ENCODE measurements at places on chromosomes 6 and 20. TPM values are rescaled to one million over a fixed set of nuclear protein-coding genes. Genes with fewer than 3 reads are reported as not detected.

GRCh38 chr6:77217896-77218295 lies 245.4 kb downstream of the HTR1B start:
- DNase-seq = no peak
- no peak overlapping the region for H3K4me3 ChIP-seq
- no peaks in the 10 kb centered on the region for H3K27me3 ChIP-seq
- H3K4me1 ChIP-seq = no peaks in the 10 kb centered on the region

DNA sequence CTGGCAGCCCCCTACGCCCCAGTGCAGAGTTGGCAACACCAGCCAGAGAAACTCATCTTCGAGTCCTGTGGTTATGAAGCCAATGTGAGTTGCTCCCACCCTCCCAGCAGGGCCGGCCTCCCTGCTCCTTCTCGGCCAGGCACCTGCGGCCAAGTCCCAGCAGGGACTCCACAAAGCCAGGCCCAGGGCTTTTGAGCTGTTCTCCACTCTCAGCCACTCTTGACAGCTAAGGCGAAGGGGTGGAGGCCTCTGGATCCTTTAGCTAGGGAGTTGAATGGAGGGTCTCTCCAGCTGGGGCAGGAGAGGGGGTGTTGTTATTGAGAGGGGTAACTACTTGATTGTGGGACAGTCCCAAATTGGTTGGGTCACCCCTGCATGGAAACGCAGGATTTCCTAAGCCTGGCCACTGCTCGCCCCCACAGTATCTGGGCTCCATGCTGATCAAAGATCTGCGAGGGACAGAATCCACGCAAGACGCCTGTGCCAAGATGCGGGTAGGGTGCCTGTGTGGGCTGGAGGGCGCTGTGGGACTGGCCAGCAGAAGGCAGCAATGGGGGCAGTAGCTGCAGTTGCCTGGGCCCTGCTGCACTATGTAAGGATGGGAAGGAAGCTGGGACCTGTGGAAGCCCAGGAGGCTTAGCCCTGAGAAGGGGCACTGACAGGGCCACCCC lies 58.3 kb downstream of the TCP11 start:
- peaks cover 4% of the 10 kb centered on the region for H3K4me1 ChIP-seq
- H3K27ac ChIP-seq = no peak overlapping the region
- H3K4me3 ChIP-seq = no peak overlapping the region
- H3K36me3 ChIP-seq = peaks cover 98% of the 10 kb centered on the region
- H3K27me3 ChIP-seq = no peaks in the 10 kb centered on the region
- peak; percentile 50 for DNase-seq

GRCh38 chr6:35737413-35738211 lies 780 bp downstream of the ARMC12 start:
- no peak overlapping the region for H3K27ac ChIP-seq
- no peak overlapping the region for H3K4me3 ChIP-seq
- DNase-seq = no peak
- no peaks in the 10 kb centered on the region for H3K27me3 ChIP-seq
- peaks cover 20% of the 10 kb centered on the region for H3K4me1 ChIP-seq

DNA sequence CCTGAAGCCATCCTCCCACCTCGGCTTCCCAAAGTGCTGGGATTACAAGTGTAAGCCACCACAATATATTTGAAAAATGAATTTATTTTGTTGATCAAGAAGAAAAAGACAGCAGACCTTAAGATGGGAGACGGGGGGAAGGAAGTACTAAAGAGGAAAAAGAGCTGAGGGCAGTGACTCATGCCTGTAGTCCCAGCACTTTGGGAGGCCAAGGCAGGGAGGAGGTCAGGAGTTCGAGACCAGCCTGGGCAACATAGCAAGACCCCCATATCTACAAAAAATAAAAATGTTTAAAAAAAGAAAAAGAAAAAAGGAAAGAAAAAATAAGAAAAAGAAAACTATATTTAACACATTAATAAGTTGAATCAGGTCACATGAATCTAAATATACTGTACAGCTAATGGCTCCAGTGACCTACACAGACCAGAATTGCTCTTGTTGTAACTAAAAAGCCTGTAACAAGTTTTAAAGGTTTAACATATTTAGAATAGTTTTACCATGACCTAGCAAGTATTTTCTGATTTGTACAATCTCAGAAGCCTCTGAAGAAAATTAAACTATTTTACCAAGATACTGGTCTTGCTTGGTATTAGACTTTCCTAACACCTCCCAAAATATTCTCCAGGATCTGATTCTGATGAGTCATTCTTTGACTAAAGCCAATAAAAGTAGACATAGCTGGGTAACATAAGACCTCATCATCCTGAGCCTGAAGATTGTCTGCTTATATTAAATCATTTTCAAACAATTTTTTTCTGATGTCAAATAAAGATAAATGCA lies 4.3 kb upstream of the AKIRIN2 start:
- DNase-seq = no peak
- H3K36me3 ChIP-seq = no peaks in the 10 kb centered on the region
- peaks cover 5% of the 10 kb centered on the region for H3K4me1 ChIP-seq
- no peak overlapping the region for H3K27ac ChIP-seq
- no peaks in the 10 kb centered on the region for H3K27me3 ChIP-seq

DNA sequence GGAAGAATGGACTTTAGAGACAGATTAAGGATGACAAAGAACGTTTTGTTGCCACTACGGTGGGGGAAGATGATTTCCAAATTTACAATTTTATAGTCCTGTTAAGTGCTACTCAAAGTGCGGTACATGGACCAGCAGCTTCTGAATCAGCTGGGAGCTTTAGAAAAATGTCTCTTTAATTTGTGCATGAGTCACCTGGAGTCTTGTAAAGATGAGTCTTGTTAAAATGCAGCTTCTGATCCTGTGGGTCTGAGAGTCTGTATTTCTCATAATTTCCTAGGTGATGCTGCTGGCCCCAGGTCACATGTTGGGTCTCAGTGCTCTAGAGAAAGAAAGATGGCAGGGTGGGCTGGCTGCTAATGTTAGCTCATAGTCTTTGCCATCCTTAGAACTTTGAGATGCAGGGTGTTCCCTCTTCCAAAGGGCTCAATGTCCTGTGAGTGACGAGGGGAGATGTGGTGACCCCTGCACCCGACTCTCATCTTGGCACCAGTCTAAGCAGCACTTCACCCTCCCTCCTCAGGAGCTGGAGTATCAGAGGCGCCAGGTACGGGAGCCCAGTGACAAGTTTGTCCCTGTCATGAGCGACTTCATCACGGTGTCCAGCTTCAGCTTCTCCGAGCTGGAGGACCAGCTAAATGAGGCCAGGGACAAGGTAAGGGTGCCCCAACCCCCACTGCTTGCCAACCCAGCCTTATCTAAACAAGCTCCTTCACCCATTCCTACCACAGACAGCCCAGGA lies 34.5 kb downstream of the MOCS1 start:
- no peaks in the 10 kb centered on the region for H3K4me1 ChIP-seq
- DNase-seq = no peak
- H3K36me3 ChIP-seq = peaks cover 19% of the 10 kb centered on the region
- no peak overlapping the region for H3K4me3 ChIP-seq
- no peak overlapping the region for H3K27ac ChIP-seq

LY6G5B gene
- total RNA-seq = 12.6 TPM

DNA sequence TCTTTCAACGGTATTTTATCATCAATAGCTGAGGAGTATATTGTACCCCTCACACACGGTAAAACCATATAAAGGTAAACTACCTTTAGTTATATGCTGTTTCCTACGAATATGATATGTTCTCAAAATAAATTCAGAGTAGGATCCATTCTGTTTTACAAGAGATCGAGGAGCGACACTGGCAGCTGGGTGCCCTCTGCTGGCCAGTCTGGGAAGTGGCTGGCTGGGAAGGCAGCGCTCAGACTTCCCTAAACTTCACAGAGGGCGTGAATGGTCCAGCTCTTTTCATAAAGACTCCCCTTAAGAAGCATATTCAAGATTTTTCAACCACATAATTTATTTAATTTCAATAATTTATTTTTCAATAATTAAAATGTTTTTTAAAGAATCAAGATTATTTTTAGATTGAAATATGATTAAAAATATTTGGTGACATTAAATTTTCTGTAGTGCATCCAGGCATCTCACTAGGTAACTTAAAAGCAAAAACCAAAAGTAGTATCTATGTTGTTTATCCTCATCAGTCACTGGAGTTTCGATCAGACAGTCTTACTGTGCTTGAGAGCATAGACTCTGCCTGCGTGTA lies 187.5 kb upstream of the PDE10A start:
- H3K4me1 ChIP-seq = peaks cover 5% of the 10 kb centered on the region
- DNase-seq = peak; percentile 85
- no peak overlapping the region for H3K27ac ChIP-seq
- no peaks in the 10 kb centered on the region for H3K36me3 ChIP-seq
- no peak overlapping the region for H3K4me3 ChIP-seq
- H3K27me3 ChIP-seq = peaks cover 35% of the 10 kb centered on the region

- DNase-seq = no peak
- no peaks in the 10 kb centered on the region for H3K4me1 ChIP-seq
- H3K27me3 ChIP-seq = no peaks in the 10 kb centered on the region
- no peaks in the 10 kb centered on the region for H3K36me3 ChIP-seq
- H3K27ac ChIP-seq = no peak overlapping the region
These were observed 60.4 kb downstream of the TMEM200A start for GRCh38 chr6:130426066-130426721.

DNA sequence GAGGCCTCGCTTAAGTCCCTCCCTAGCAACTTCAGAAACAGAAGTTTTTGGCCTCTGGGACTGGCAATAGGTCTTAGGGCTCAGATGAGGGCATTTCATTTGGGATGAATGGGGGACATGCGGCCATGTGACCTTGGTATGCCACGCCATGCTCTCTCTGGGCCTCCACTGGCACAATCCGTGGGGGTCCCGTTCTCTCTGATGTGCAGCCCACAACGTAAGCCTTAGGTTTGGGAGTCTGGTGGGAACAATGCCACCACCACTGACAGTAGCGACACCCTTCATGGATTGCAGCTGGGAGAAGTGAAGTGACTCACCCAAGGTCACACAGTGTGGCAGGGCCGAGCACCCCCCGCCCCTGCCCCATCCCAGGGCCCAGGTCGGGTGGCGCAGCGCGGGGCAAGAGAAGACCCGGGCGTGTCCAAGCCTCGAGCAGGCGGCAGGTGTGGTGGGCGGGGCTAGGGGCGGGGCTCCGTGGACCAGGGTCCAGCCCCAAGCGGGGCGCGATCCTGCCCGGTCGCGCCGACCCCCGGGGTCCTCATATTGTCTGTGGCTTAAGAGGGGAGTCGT lies 864 bp upstream of the CEBPB start:
- peak overlapping the region; percentile 99 for H3K27ac ChIP-seq
- peaks cover 22% of the 10 kb centered on the region for H3K36me3 ChIP-seq
- peaks cover 32% of the 10 kb centered on the region for H3K4me1 ChIP-seq
- DNase-seq = peak; percentile 90
- no peaks in the 10 kb centered on the region for H3K27me3 ChIP-seq

- H3K4me3 ChIP-seq = peak overlapping the region; percentile 84
- no peaks in the 10 kb centered on the region for H3K27me3 ChIP-seq
- H3K4me1 ChIP-seq = peaks cover 11% of the 10 kb centered on the region
- H3K27ac ChIP-seq = peak overlapping the region; percentile 72
- H3K36me3 ChIP-seq = no peaks in the 10 kb centered on the region
These were observed 516 bp downstream of the LRRC1 start for GRCh38 chr6:53795340-53795701.

- no peak overlapping the region for H3K4me3 ChIP-seq
- no peaks in the 10 kb centered on the region for H3K4me1 ChIP-seq
- DNase-seq = no peak
- H3K27me3 ChIP-seq = no peaks in the 10 kb centered on the region
These were observed 38.6 kb upstream of the VSTM2L start for GRCh38 chr20:37864298-37864697.

Measured in upper lobe of right lung (tissue), 1 donor.